ENCODE measurements at places on chromosomes 2 and 18.

GRCh38 chr2:79994161-79994560 is 310.4 kb downstream of the LRRTM1 start:
- DNase-seq = no peak

DNA sequence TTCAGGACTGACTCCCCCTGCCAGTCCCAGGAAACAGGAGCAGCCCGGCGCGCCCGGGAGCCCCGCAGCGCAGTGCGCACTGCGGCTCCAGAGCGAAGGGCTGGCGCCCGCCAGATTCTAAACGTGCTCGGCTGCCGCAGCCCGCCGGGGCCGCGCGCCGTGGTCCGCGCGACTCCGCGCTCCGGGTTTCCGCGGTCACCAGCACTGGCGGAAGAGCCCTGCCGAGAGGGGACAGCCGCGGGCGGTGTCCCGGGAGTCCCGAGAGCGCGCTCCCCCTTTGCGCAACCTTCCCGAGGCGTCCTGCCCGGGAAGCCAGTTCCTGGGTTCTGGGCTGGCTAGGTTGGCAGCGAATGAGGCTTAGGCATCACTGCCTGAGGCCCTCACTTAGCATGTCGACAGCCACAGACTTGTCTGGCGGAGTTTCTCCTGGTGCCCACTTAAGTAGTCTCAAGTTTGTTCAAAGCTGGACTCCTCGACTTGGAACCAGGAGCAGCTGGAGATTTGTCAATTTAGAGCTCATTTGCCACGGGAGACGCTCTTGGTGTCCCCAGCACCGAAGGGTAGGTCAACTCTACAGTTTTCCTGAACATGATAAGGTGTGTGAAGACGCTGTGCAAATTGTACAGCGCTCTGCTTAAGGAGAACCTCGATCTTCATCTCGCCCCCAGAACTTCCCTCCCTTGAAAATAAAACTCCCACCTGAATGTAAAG is 1.5 kb upstream of the VSNL1 start:
- DNase-seq = no peak

GRCh38 chr2:187989925-187990623 is 301.6 kb upstream of the GULP1 start:
- no peak for DNase-seq

DNA sequence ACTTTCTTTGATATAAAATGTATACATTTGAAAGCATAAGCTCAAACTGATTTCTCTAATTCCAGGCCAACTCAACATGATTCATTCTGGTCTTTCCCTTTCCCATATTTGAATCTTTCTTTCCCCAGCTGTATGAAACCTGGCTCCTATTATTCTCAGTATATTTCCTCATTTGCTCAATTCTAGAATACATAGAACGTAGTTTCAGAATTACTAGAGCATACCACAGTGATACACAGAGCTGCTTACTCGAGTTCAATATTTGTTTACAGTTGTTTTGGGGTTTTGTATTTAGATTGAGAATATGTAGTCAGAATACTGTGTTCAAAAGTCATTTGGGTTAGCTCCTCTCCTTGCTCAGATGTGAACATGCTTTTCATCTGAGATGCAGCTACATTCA is 43.0 kb downstream of the TNFRSF11A start:
- DNase-seq = no peak

GRCh38 chr2:136167721-136168475 is 49.9 kb upstream of the CXCR4 start:
- DNase-seq = no peak

DNA sequence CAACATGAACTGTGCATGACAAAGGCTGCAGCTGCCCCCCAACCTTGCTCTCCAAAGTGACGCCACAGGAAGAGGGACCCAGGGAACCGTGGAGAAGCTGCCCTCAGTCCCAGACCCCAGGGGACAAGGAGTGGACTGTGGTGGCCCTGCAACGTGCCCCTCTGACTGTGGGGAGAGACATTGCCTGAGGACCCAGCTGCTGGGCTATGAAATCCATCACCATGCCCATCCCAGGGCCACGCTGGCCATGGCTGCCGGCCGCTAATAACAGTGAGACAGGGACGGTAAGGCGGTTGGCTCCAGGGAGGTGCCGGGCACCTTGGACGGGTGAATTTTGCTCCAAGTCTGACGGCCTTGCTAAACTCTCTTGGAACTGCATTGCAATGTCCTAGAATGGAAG is 211.3 kb upstream of the HDAC4 start:
- no peak for DNase-seq

DNA sequence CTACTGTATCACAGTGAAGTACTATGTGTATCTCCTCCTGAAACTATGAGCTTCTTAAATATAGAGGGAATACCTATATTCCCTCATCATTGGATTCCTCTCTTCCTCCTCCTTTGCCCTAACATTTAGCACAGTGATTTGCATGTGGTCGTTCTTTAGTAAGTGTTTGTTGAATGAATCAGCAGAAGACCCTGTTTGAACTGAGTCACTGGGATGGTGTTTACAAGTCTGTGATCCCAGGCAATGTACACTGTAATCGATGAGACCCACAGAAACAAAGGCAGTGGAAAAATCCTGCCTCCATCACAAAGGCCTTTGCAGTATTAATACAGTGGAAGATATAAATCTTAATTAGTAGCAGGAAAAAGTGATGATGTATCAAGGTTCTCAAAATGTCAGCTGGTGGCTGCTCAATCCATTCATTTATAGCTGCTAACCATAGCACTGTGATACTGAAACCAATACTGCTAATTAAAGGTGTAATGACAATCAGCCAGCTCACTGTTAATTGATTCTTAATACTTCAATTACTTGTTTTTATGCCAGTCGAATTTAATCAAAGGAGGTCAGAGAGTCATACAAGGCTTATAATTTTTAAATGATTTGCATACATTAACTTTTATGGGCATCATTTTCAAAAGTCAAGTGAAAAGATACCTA is 20.8 kb upstream of the MYO3B start:
- DNase-seq = no peak

GRCh38 chr2:225009768-225010167 is 32.5 kb downstream of the DOCK10 start:
- no peak for DNase-seq

DNA sequence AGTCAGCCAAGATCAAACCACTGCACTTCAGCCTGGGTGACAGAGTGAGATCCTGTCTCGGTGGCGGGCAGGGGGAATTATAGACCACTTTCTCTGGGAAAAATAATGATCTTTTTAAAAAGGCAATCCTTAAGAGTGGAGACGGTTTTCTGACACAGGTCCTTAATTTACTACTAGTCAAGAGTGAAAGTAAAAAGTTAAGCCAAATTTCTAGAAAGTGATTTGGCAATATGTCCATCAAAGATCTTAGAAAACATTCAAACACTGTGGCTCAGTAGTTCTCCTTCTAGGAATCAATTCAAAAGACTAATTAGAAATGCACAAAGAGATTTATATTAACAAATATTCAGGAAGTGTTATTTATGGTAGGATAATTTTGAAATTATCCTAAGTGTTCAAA is 148.5 kb upstream of the DNMT3A start:
- no peak for DNase-seq

Data from stimulated activated effector memory CD8-positive, alpha-beta T cell treated with anti-CD3 and anti-CD28 coated beads, Interleukin-12 subunit alpha, Interleukin-12 subunit beta, amount 100 ng/mL, for 72 hours (primary cell).